ENCODE measurements at places on chromosomes 13 and 19.
A peak's percentile ranks its signal among the peaks of the same experiment; 100 is the strongest.

- no peak for DNase-seq
Measured at GRCh38 chr13:65582160-65582559, 1648.0 kb downstream of the PCDH9 start.

GRCh38 chr13:95235199-95235756 is 66.0 kb downstream of the ABCC4 start:
- DNase-seq, result peak; percentile 16

- DNase-seq, result peak; percentile 96
Measured at GRCh38 chr19:15265850-15266248, 33.6 kb upstream of the EPHX3 start.

- no peak for DNase-seq
Measured at GRCh38 chr19:46635920-46636761, at the start of gene GNG8. Gene GNG8, minus strand, starts transcription at chr19:46636202. Its CDS starts 1,520 bp downstream, at chr19:46634682.

DNA sequence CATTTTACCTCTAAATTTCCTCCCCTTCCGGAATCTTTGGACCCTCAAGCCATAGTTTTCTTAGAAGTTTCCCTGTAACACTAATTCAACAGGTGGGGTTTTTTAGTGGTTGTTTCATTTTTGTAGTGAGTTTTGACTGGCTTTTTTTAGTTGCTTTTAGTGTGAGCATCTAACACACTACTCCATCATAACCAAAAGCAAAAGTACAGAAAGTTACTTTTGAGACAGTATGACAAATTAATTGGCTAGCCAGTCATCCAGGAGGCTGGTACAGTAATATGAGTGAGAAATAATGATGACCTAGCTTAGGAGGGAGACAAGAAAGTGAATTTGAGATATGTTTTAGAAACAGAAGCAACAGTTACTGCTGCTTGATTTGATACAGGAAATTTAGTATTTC is 71.5 kb downstream of the DNAJC15 start:
- DNase-seq, result peak; percentile 15

GRCh38 chr13:28475916-28476725 is 18.8 kb downstream of the FLT1 start:
- peak; percentile 82 for DNase-seq

DNA sequence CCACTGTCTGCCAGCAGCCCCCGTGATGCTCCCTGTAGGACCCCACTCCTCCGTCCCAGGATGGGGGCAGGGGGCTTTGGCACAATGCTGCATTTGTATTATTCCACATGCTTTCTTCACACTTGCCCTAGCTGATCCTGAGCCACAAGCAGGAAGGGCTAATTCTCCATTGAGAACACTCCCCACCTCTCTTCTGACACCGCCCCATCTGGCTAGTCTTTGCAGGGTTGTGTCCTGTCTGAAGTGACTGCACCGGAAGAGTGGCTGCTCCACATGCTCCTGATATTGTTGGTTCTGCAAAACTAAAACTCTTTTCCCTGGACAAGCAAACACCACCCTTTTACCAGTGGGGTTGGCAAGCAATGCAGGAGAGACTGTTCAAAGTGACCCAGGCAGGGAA is 18.0 kb downstream of the ZNF574 start:
- no peak for DNase-seq

DNA sequence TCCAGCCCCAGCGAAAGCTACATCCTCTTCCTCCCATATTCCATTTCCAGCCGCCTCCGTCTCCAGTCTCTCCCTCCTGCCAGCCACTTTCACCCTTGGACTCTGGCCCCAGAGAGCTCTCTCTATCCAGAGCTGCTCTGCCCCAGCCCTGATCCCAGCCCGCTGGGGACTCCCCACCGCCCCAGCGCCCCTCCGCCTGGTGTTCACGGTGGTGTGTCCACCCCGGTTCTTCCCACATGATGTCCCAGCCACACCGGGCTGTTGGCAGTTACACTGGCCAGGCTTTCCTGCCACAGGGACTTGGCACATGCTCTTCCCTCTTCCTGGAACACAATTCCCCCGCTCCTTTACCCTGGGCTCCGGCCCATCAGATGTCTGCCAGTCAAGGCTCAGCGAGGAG is 11.3 kb upstream of the EMC10 start:
- no peak for DNase-seq

- DNase-seq, result peak; percentile 86
Measured at GRCh38 chr19:38224014-38224862, at the start of gene DPF1. Gene DPF1, minus strand, starts transcription at chr19:38224222. Its CDS starts 80 bp downstream, at chr19:38224142.

DNA sequence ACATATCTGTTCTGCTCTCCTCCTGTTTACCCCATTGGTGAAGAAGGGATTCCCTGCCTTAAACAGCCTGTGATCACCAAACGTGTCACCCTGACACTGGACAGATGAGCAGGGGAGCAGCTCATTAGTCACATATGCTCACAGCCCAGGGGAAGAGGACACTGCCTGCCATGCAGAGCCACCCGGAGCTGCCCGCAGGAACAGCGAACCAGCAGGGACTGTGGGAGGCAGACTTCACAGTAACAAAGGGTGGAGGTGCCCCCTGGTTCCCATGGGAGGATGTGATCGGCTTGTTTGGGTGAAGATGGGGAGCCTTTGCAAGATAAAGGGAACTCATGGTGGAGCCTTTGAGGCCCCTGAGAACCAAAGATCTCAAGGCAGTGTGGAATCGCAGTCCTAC is 88.6 kb upstream of the FARP1 start:
- DNase-seq, result no peak

DNA sequence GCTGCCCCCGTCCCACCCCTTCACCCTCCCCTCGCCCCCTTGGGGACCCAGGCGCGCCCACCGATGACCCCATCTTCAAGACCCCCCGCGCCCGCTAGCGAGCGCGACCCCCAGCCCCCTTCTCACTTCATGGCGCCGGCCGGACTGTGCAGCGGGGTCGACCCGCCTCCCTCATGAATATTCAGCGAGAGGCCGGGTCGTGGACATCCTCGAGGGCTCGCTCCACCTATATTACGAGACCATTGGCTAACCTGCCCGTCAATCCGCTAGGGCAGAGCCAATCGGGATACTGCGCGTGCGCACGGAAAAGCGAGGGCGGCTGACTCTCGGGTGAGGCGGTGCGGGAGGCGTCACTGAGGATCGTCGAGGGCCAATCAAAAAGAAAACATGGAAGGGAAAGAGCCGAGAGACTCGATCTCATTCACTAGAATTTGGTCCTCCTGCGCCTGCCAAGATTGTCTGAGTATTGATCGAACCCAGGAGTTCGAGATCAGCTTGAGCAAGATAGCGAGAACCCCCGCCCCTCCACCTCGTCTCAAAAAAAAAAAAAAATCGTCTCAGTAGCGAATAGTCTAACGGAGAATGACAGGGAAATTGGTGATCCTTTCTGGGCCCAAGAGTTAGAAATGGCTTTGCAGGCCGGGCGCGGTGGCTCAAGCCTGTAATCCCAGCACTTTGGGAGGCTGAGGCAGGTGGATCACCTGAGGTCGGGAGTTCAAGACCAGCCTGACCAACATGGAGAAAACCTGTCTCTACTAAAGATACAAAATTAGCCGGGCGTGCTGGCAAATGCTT is at the start of gene ERCC2:
ERCC2 (minus strand) TSS at position 164 of the 795 bp plus-strand sequence; CDS start at position 131, 33 bp downstream.
- peak; percentile 97 for DNase-seq

GRCh38 chr13:61500176-61500575 is 84.5 kb upstream of the PCDH20 start:
- DNase-seq, result no peak

- peak; percentile 24 for DNase-seq
Measured at GRCh38 chr13:98184792-98185191, 7.7 kb upstream of the RNF113B start.

- DNase-seq, result no peak
Measured at GRCh38 chr13:36450534-36450933, 18.2 kb downstream of the CCNA1 start.

- DNase-seq, result peak; percentile 89
Measured at GRCh38 chr19:18657590-18658365, 20.9 kb downstream of the KLHL26 start.

GRCh38 chr19:46283771-46284170 is 13.1 kb upstream of the HIF3A start:
- DNase-seq, result no peak

- DNase-seq, result no peak
Measured at GRCh38 chr13:109569958-109570711, 216.2 kb downstream of the IRS2 start.

DNA sequence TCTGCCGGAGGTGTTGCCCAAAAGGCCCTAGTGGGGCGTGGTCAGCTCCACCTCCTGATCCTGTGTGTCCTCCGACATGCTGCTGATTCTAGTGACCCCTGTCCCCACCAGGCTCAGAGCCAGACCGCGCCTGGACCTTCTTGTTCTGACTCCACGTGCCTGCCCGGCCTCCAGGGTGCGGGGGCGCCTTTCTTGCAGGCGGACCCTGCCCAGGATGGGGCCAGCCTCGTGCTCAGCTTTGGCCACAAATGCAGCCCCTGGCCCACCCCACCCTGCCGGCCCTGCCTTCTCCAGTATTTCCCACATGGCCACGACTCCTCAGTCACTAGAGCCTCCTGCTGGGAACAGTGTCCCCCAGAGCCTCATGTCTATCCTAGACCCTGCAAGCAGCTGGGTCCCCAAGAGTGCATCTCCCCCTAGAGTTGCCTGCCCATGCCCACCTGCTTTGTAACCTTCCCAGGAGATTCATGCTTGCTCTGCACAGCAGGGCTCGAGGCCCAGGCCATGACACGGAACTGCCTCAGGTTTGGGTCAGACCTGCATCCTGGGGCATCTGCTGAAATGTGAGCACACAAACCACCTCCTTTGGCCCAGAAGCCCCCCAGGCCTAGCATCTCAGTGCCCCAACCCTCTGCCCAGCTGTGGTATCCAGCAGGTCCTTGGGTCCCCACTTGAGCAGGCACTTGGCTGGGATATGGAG is 27.0 kb downstream of the TMEM161A start:
- DNase-seq, result no peak

- DNase-seq, result no peak
Measured at GRCh38 chr13:108044954-108045353, 170.4 kb downstream of the LIG4 start.

GRCh38 chr13:59099182-59099974 is 1064.3 kb downstream of the DIAPH3 start:
- DNase-seq, result no peak

All from M059J (cell line).